Activated CD4-positive, alpha-beta memory T cell treated with anti-CD3 and anti-CD28 coated beads for 36 hours (primary cell): ENCODE measurements at places on chromosomes 2 and 18. TPM values are rescaled to one million over a fixed set of nuclear protein-coding genes. Genes with fewer than 3 reads are reported as not detected.

DNA sequence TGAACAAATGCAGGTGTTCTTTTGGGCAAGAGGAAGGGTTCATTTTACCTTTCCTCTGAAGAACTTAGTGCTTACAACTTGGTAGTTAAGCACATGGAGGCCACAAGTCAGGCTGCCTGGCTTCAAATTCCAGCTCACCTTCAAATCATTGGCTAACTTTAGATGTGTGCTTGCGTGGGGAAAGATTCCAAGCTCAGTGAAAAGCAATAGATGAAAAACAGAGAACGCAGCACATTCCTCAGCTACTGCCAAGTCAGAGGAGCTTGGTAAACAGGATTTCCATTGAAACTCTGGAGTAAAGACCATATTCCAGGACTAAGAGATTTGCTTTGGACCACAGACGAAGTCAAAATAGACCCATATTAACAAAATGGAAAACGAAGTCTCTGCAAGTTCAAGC, 96.3 kb upstream of the ASB18 start:
- no peak for DNase-seq

DNA sequence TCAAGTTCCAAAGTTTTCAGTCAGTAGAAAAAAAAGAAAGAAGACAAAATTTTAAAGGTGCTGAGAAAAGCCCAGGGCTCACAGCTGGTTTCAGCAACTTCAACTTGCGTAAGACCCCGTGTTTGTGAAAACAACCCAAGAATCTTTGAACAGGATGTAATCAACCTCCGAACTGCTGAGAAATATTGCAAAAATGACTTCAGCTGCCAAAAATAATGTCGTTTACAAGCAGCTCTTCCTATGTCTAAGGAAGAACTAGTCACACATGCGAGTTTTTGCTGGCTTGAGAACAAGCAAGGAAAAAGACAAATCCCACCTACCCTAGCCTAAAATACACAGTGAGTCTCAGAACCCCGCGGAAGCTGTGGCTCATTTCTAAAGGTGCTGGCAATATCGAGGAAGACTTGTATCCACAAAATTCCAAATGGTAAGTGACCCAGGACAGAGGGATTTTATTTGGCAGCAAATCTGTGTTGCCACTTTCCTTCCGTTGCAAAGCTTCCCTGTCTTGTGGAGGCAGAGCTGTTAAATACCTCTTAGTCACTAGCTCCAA, 59.8 kb upstream of the SLC8A1 start:
- no peak for DNase-seq

GRCh38 chr2:80068038-80068731, 236.4 kb downstream of the LRRTM1 start:
- no peak for DNase-seq

- no peak for DNase-seq
Observed at GRCh38 chr2:237262838-237263771, 150.9 kb downstream of the COL6A3 start.

GRCh38 chr2:170141865-170142264, 36.1 kb upstream of the MYO3B start:
- no peak for DNase-seq

DNA sequence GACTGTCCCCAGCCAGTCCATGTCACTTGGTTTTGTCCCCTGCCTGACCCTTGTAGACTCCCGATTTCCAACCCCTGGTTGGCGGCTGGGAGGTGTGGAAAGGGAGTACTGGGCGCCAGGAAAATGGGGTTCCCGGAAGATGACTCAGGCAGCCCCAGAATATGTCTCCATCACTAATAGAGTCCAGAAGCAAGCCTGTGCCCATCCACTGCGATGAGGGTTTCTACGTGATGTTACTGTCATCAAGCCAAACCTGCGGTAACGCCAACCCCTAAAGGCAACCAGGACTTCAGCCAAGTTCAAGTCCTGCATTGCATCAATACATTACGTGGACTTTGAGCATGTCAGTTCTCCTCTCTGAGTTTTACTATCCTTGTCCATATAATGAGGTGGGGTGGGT, 62.0 kb upstream of the TAF1B start:
- no peak for DNase-seq

GRCh38 chr2:108855194-108855593, 68.6 kb downstream of the CCDC138 start:
- DNase-seq, result no peak

The CMPK2 gene
- total RNA-seq, result 6.6 TPM
